Mesothelial cell of epicardium (in vitro differentiated cells): ENCODE measurements at places on chromosomes 7 and 10.

DNA sequence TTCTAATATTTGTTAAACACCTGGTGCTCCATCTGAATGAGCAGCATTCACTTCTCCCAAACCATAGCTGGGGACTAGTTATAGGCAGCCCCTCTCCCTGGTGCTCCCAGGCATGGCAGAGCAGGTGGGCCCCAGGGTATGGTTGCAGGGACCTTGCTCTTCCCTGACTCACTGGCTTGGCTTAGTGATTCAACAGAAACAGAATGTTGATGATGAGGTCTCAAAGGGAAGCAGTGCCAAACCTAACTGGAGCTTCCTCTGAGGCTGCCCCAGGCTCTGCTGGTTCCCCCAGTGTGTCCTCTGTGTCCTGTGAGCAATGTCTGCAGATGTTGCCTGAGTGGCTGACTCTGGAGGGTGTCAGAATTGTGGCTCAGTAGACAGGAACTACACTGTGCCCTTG is 3.7 kb downstream of the GPR26 start:
- no peak for DNase-seq

GRCh38 chr7:51246258-51247245 is 70.1 kb downstream of the COBL start:
- no peak for DNase-seq

GRCh38 chr7:115475761-115476385 is 554.0 kb downstream of the MDFIC start:
- DNase-seq, result no peak

DNA sequence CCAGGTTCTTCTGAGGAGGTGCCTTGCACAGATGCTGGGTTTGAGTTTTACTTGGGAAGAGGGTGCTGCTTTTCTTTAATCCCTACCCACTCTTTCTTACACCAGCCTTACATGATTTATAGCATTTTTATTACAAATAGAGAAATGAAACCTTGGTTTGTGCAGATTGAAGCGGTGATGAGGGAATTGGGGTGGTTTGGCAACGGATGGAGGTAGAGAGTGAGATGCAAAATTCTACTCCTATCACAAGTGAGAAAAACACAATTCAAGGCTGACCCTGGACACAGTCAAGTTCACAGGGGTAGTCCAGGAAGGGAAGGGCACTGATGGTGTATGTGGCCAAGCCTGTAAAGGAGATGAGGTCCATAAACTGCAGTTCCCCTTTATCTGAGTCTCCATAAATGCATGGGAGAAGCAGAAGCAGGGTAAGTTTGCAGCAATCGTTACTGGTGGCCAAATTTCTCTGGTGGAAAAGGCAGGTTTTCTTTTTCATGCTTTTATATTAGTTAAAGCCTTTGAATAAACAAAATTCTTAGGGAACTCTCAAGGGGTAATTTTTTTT is 214.3 kb downstream of the JAZF1 start:
- no peak for DNase-seq

DNA sequence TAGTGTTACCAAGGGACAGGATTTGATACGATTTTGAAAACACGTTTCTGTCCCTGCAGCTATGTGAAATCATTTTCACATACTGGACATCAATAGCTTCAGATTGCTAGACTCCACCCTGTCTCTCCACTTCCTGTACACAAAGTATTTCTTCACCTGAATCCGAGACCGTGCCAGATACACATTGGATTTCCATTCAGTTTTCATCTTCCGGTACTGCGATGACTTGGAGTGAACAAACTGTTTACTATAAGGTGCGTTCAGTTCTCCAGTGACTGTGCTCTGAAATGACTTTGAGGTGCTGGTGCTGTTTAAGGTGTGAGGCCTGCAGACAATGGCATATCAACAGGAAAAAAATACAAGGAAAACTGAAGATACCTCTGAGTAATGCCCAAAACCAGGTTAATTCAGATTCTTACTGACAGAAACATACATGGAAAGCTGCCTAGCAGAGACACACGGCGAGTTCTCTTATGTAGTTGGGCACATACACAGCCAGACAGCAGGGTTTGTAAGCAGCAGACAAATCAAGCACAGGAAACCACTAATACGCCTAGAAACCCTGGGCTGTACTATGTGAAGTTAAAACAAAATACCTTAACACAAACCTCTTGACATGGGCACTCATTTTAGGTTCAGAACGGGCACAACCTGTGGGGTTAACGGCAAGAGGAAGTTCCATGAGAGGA is 119.2 kb downstream of the GALNT11 start:
- DNase-seq, result no peak

DNA sequence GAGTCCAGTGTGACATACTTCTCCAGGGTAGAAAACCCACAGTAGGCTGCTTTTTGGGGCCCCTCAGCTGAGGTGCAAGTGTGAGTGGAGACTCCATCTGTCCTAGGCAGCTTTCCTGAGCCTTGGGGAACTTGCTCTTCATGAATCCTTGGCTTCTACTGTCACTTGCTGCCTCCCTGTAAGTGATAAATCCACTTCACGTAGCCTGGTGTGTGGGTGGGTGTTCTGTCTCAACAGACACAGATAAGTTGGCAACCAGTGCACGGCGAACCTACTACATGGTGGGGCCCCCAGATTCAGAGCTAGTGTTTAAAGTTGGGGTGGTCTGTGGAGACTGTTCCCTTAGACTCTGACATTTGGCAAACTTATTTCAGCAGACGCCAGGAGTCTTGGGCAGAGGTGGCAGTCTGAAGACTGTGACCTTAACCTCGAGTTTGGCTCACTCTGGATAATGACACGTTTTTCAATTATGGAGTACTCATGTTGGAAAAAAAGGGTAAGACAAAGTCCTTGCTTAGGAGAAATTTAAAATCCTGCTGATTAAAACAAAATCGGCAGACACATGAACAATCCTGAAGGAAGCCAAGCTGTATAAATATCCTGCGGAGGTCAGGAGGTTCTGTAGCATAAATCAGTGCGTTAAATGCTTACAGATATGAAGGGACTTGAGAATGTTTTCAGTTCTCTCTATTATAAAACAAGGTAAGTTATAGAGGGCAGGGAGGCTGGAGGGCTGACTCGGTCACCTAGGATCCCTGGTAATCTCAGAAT is 376.9 kb downstream of the PHTF2 start:
- no peak for DNase-seq

DNA sequence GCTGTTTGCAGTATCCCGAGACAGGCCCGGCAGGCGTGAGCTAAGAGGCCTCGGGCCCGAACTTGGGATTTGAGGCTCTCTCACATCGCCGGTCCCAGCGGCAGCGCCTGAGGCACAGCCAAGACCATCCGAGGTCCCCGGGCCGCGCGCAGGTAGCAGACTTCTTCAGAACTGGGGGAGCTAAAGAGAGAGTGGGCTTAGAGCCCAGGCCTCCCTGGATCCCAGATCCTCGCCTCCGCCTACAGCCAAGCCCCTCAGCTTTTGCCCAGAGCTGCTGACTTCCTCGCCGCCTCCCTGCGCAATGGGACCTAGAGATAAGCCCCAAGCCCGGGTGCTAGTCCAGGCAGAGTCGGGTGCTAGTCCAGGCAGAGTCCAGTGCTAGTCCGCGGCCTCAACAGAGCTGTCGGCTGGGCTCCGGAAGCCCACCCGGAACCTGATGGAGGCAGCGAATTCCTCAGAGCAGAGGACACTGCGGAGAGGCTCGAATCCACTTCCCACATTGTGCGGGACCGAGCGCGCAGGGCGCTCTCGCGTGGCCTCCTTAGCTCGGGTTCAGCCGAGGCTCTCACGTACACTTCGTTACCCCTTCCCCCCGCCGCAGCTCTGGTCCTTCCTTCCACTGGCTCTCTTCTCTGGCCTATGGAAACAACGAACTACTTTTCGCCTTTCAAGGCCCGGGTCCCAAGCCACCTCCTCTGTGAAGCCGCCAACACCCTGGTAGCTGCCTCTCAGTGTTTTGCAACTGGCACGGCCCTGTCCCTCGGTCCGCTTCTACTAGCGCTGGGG is 5.8 kb downstream of the LBX1 start:
- DNase-seq, result no peak

DNA sequence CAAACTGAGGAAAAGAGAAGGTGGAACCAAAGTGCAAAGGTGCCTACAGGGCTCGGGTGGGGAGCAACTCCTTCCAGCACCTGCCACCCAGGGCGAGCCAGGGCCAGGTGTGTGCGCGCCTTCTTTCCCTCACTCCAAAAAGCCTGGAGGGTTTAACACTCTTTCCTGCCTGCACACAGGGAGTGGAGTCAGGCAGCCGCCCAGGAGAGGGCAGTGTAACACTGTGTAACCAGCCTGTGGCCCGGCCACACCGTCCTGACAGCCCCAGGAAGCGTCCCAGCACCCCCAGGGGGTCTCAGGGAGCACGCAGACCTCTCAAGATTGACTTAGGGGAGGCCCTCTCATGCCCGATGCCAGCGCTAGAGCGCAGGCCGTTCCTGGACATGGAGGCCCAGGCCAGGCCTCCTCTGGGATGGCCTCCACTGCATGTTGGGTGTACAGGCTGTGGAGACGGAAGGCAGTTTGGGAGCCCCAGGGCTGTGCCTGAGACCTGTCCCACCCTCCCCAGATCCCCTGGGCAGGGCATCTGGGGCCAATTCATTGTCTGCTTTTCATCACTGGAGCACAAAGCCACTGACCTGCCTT is 13.4 kb downstream of the BRI3 start:
- DNase-seq, result peak; percentile 54

- DNase-seq, result peak; percentile 62
Measured at GRCh38 chr7:916291-916941, 38.1 kb downstream of the ADAP1 start.

DNA sequence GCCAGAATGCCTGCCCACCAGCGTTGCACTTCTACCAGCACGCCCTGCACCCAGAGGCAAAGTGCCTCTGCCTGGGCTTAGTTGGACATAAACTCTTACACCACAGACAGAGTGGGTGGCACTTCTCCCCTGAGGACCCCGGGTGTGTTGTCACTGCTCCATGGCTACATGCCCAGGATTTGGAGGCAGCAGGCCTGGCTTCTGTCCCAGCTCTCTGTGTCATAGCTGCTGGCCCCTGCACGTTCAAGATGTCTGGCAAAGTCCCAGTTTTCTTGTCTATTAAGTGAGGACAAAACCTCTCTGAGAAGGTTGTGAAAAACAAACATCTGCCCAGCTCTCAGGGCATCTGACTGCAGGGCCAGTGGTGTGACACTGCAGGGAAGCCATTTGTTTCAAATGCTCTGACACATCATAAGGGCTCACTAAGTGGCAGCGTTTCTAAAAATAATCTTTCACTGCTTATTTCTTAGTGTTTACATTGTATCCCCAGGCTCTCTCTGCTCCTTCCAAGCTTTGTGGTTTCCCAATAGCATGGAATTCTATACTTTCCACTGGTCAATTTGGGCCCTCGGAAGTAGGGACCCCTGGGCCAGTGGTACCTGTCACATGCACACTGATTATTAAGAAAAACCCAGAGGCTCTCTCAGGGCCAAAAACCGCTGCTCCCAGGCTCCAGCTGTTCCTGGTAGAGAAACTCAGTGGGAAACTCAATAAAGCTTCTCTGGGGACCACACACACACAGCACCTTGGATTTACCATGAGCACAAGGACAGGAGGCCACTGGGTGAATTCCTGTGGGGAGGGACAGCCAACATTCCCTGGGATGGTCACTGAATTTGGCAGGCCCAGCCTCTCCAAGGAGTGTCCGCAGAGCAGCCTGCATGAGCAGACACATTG is 86.2 kb upstream of the ANLN start:
- DNase-seq, result no peak
